ENCODE measurements at places on chromosomes 12 and 14.

- DNase-seq: no peak
Observed at GRCh38 chr12:52442600-52443061, 8.5 kb upstream of the KRT75 start.

GRCh38 chr12:79482323-79482722 is 208.4 kb downstream of the PAWR start:
- no peak for DNase-seq

GRCh38 chr14:89065879-89066278 is 241.4 kb downstream of the TTC8 start:
- no peak for DNase-seq

GRCh38 chr14:105389976-105390848 is 8.1 kb upstream of the TEX22 start:
- no peak for DNase-seq

DNA sequence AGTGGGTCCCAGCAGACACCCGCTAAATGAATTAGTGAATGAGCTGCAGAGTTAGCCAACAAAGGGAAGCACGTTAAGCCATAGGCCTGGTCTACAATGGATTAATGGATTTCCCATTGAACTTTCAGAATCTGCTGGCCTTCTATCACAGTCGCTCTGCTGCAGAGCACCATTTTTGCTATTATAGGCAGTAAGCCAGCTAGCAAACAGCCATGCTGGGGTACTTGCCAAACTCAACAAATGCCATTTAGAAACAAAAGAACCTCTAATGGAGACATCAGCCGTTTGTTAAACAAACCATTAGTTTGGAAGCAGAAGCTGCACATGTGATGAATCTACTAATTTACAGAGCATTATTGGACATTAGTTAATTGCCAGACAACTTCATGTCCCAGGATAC is 181.1 kb upstream of the STXBP6 start:
- DNase-seq: no peak

DNA sequence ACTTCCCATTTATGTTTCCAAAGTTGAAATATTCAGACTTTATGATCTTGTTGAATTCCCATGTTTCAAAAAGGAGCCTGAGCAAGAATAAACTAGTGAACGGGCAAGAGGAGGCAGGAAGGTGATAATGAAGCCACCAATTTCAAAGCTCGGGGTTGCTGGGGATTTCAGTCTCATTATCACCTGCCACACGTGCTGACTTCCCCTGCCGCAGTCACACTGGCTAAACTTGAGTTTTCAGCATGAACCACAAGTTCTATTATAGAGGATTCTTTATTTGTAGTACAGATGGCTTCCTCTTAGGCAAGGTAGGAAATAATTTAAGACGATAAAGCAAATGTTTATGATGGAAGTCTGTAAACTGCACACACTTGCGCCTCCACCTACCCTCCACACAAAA is 18.1 kb upstream of the DIABLO start:
- DNase-seq: no peak

DNA sequence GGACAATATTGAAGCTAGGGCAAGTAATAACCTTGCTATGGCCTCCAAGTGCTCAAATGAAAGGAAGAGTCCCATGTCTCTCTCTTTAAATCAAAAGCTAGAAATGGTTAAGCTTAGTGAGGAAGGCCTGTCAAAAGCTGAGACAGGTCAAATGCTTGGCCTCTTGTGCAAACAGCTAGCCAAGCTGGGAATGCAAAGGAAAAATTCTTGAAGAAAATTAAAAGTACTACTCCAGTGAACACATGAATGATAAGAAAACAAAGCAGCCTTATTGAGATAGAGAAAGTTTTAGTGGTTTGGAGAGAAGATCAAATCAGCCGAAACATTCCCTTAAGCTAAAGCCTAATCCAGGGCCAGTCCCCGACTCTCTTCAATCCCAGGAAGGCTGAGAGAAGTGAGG is 84.1 kb upstream of the PLEKHA5 start:
- no peak for DNase-seq

DNA sequence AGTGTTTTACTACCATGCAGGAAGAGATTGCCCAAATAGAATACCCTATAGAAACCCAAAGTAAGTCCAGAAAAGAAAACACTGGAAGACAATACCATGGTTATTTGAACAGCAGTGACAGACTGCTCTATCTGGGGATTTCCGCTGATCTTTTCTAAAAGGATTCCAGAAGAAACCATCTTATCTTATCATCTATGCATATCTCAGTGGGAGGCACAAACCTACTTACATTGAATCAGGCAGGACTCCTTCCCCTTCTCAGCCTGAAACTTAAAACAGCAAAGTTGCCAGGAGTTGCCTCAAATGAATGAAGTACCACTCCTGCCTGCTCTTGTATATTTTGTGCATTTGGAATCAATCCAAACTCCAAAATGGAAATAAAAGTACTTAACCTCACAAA is 56.7 kb upstream of the NR2C1 start:
- DNase-seq: no peak

DNA sequence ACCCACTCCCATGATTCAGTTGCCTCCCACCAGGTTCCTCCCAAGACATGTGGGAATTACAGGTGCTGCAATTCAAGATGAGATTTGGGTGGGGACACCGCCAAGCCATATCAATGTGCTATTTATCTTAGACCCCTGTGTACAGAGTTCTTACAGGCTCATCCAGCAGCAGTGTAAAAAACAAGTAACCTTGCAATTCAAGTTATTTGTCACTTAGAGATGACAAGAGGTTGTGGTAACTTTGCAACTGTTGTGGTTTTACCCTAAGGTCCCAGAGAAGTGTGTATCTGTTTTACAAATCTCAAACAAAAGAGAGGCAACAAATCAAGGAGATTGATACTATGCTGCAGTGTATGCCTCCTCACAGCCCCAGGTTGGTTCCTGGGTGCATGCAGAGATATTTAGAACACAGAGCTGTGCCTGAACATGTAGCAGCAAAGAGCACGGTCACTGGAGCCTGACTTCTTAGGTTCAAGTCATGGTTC is 11.5 kb upstream of the HELB start:
- DNase-seq: no peak

- no peak for DNase-seq
Observed at GRCh38 chr14:91858536-91859275, 8.6 kb downstream of the TC2N start.
